NCI-H187 treated with DMSO at 0.1 percent for 48 hours (cell line): ENCODE measurements at places on chromosomes 1 and 21.

DNA sequence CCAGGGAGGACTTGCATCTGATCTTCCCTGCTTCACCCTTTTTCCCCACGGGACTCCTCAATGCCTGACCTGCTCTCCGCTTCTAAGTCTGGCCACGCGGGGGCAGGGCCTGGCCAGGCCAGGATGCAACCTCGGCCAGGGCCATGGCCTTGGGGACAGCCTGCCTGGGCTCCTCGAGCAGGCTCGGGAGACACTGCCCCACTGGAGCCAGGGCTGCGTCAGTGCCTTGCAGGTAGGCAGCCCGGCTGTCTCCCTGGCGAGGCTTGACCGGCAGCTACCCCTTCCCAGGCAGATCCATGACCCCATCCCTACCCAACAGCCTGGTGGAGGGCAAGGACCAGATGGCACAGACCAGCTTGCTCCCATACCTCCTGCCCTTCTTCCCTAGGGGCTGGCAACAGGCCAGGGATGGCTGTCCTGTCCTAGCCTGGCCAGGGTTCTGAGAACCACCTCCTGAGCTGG lies 2.7 kb upstream of the PRDM16 start:
- no peak for DNase-seq

GRCh38 chr1:30680879-30681278 lies 42.5 kb downstream of the MATN1 start:
- DNase-seq: no peak

DNA sequence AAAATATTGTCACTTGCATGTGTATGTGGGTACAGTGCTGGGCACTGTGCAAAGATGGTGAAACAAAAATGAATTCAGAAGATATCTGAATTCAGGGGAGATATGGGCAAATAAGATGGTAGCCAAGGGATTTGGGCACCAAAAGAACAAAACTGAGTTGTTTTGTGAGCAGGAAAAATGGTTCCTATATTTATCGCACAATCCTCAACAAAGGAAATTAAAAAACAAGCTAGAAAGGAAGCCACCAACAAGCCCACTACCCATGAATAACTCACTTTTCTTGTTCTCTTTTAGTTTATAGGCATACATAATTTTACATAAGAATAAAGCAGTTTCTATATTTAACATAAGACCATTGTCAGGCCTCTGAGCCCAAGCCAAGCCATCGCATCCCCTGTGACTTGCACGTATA lies 40.7 kb upstream of the VASH2 start:
- DNase-seq: no peak

GRCh38 chr1:245583575-245584330 lies 429.0 kb downstream of the KIF26B start:
- DNase-seq: no peak

- no peak for DNase-seq
Measured at GRCh38 chr1:186503190-186503589, 42.3 kb upstream of the PDC start.

DNA sequence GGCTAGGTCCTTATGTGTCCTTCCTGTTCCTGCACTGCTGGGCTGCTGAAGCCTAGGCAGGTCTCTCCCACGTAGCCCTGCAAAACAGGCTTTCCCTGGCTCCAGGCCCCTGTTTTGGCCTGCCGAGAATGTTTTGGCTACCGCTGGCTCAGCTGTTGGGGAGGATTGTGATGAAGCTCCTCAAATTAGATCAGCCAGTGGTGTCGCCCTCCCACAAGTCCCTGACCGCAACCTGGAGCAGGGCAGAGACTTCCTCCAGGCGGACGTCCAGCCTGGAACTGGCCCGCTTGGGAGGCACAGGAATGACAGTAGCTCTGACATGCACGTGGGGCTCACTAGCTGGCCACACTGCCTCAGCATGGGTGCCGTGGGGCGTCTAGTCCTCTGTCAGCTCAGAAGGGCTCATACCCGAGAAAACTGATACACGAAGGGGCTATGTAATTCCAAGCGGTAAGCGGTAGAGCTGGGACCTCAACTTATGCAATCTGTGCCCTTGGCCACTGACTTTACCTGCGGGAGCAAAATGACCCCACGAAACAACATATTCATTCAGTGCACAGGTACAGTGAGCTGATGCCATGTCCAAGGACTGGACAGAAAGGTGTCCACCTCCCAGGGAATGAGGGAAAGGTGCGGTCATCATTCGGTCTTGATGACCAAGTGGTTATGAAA lies 26.6 kb downstream of the DHRS3 start:
- no peak for DNase-seq

GRCh38 chr1:200909757-200910239 lies 15.1 kb downstream of the INAVA start:
- no peak for DNase-seq

- DNase-seq: no peak
Measured at GRCh38 chr21:20215959-20216358, 782.2 kb upstream of the NCAM2 start.

DNA sequence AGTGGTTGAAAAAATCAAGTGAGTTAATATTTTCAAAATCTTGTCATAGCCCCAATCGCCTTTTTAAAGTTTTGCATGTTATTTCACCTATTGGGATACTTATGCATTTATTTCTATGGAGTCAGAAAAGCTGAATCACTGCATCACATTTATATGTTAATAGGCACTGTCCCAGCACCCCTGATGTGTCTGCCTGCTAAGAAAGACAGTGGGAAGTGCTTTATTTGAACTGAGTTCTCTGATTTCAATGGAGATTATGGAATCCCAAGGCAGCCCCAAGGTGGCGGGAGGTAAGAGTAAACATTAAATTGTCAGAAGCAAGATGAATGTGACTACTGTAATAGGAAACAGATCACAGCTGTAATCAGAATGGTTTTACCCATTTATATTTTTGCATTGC lies 2225.7 kb downstream of the NCAM2 start:
- DNase-seq: no peak

GRCh38 chr1:224393294-224393693 lies 36.6 kb downstream of the CNIH4 start:
- DNase-seq: no peak

DNA sequence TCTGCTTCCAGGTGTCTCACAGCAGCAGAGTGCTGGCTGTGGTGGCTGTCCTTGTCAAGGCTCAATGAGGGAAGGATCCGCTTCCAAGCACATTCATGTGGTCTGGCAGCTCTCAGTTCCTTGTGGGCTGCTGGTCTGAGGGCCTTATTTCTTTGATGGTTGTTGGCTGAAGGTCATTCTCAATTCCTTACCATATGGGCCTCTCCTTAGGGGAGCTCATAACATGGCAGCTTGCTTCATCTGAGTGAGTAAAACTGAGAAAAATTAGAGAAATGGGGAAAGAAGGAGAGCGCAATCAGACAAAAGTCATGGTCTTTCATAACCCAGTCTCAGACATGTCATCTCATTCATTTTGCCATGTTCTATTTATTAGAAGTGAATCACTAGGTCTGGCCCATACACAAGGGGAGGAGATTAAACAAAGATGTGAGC lies 81.7 kb upstream of the TSPAN2 start:
- DNase-seq: no peak

- DNase-seq: no peak
Measured at GRCh38 chr1:47918257-47918867, 78.8 kb downstream of the TRABD2B start.

- DNase-seq: no peak
Measured at GRCh38 chr1:20666146-20666545, 5.0 kb upstream of the DDOST start.

DNA sequence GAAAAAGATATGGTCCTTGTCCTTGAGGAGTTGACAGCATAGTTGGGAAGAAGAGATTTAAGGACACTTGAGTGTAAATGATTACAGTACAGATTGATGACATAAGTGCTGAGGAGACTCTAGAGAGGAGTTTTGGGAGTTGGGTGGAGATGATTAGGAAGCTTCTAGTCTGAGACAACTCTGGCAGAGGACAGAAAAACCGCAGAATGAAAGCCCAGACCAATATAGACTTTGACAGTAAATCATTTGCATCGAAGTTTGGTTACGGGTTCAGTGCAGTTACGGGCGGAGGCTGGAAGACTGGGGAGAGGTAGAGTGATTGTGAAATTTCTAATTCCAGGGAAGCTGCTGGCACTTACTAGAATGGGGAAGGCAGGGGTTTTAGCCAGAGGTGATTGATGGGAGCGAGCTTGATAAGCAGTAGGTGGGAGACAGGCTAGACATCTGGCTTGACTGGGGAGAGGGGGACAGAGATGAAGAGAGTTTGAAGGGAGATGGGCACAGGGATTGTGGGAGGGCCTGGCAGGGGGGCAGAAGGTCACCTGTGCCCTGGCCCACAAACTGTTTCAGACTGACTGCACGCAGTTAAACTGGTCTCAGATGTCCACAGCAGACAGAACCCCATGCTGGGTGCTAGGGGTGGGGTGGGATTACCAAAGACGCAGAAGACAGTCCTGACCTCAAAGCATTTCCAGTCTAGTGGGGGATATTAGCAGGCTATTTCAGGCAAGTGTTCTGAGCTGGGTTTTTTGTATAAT lies 20.1 kb downstream of the SH2D2A start:
- DNase-seq: no peak

DNA sequence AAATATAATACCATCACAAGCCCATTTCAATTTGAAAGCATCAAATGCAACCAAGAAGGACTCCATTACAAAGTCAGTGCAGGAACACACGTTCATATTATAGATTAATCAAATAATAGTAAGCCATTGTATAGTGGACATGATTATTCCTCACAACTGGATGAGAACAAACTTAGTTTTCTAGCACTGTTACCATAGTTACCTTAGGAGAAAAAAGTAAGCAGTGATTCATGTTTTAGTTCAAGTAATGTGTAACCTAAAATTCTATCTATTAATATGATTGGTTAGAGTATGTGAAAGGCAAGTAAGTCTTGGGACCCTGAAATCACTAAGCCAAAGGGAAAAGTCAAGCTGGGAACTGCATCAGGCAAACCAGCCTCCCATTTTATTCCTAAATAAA lies 15.2 kb downstream of the SSX2IP start:
- no peak for DNase-seq

- DNase-seq: no peak
Measured at GRCh38 chr1:60842304-60842703, 240.1 kb upstream of the NFIA start.

DNA sequence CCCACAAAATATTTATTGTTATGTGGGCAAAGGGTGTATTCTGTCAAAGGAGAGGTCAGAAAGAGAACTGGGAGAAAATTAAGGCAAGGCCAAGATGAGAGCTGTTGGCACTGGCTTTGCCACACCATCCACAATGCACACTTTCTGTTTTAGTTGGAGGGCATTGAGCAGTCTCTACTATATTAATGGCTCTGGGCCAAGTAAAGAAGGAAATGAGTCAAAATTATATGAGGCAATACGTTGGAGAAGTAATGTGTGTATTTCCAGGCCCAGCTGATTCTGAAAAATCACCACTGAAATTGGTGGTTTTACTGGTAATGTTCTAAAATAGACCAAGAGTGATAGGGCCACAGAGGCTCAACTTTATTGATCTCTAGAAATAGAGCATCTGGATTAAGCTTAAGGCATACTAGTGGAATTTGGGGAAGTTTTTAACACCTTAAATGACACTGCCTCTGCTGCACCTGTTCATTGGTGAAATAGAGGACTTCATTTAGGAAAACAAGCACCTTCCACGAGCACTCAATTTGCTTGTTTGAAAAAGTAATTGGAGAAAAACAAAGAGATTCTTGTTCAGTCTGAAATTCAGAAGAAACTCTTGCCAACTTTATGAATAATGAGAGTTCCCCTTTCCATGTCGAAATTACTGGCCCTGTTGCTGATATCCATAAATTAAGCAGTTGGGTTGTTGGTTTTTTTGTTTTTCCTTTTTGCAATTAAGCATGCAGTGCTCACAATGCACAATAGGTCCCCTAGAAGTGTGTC lies 424.9 kb downstream of the ADGRL2 start:
- no peak for DNase-seq

- no peak for DNase-seq
Measured at GRCh38 chr1:197526736-197527371, 248.4 kb downstream of the DENND1B start.

DNA sequence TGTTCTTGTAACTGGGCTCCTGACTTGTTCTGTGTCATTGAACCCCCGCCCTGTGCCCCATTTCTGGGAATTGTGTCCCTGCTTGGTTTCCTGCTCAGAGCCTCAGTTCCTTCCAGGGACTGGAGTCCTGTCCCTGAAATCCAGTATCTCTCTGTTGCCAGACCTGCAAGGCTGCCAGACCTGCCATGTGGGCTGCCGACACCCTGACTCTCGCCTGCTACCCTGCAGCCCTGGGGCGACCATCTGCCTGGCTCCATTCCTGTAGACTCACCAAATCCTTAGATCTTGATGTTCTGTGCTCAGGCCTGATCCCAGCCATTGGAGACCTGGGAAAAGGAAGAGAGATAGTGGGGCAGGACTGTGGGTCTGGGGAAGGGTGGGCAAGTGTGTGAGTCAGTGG lies 383.3 kb upstream of the PROX1 start:
- DNase-seq: no peak
